Neural cell (in vitro differentiated cells): ENCODE measurements at places on chromosomes 2 and 18. TPM values are rescaled to one million over a fixed set of nuclear protein-coding genes. Genes with fewer than 3 reads are reported as not detected.

The MLPH gene
- polyA plus RNA-seq = not detected in 2 replicates

The MRPL30 gene
- 43.1 and 49.0 TPM in 2 replicates for polyA plus RNA-seq

The OTOS gene
- polyA plus RNA-seq = not detected in 2 replicates

The SOX11 gene
- polyA plus RNA-seq = 135 and 146 TPM in 2 replicates

The GPR39 gene
- polyA plus RNA-seq = 0.90 and 1.1 TPM in 2 replicates

The CYS1 gene
- polyA plus RNA-seq = not detected in 2 replicates

The RGPD3 gene
- 0.74 and 1.1 TPM in 2 replicates for polyA plus RNA-seq

The ANKMY1 gene
- polyA plus RNA-seq = 6.6 and 16.6 TPM in 2 replicates

The SCN1A gene
- polyA plus RNA-seq = 1.0 and 1.4 TPM in 2 replicates

The CRYBA2 gene
- polyA plus RNA-seq = not detected in 2 replicates

The ANKRD62 gene
- not detected in 2 replicates for polyA plus RNA-seq

The SERPINB3 gene
- not detected in 2 replicates for polyA plus RNA-seq

The POTEI gene
- polyA plus RNA-seq = 0.25 and 0.48 TPM in 2 replicates

The IL18RAP gene
- not detected in 2 replicates for polyA plus RNA-seq

The KLHL41 gene
- polyA plus RNA-seq = 2.3 and 2.7 TPM in 2 replicates

The REG3G gene
- polyA plus RNA-seq = not detected in 2 replicates

The RAB17 gene
- polyA plus RNA-seq = 1.1 TPM in 1 of 2 replicates, not detected in the other
